ENCODE measurements at places on chromosomes 3 and 15. TPM values are rescaled to one million over a fixed set of nuclear protein-coding genes. Genes with fewer than 3 reads are reported as not detected.

- no peak for DNase-seq
These were observed 499.8 kb upstream of the TPRG1 start for GRCh38 chr3:188671971-188672370.

- DNase-seq = peak; percentile 11
These were observed 105.4 kb upstream of the TNIK start for GRCh38 chr3:171565481-171566058.

- peak; percentile 50 for DNase-seq
These were observed 153.5 kb upstream of the GOLIM4 start for GRCh38 chr3:168249205-168249549.

GRCh38 chr3:16767006-16767405 is 117.7 kb upstream of the PLCL2 start:
- DNase-seq = no peak

GRCh38 chr3:99505200-99505599 is 133.2 kb upstream of the COL8A1 start:
- DNase-seq = no peak

SI gene
- not detected for total RNA-seq

Measured in fibroblast of lung (primary cell).